ENCODE measurements at places on chromosomes 1 and 21.
A peak's percentile ranks its signal among the peaks of the same experiment; 100 is the strongest.

GRCh38 chr1:112337028-112337531 lies 58.9 kb upstream of the CTTNBP2NL start:
- DNase-seq, result peak; percentile 46

GRCh38 chr1:1779691-1780597 lies 1.7 kb upstream of the NADK start:
- peak; percentile 54 for DNase-seq

DNA sequence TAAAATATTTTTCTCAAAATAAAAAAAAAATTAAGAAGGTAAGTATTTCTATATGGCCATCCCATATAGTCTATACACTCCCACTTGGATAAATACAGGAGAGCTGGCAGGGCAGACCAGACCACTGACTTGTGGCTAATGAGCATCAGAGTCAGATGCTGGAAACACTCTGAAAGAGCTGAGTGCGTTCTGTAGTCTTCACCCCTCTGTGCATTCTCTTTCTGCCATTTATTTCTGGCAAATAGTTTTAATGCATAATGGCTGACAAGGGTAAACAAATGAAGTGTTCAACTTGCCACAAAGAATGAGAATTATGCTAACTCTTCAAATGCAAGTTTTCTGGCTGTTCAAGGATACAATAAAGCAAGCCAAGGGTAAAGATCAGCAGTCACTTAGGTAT lies 191.7 kb downstream of the TTLL7 start:
- DNase-seq, result no peak

DNA sequence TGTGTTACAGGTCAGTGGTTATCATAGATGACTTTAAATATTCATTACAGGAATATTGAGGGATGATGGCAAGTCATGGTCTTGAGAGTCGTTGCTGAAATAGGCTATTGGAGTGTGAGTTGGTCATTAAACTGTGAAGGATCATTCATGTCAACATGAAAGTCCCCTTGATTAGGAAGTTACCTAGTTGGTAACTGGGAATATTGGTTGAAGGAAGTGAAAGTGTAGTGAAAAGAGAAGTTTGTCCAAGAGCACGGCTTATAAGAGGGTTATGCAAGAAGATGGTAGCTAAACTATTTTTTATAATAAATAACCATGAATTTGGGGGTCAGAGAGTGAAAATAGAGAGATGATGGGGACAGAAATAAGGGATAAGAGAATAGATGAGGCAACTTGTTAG lies 16.9 kb downstream of the CRB1 start:
- DNase-seq, result no peak

GRCh38 chr1:77824694-77825093 lies 45.2 kb downstream of the MIGA1 start:
- DNase-seq, result no peak

DNA sequence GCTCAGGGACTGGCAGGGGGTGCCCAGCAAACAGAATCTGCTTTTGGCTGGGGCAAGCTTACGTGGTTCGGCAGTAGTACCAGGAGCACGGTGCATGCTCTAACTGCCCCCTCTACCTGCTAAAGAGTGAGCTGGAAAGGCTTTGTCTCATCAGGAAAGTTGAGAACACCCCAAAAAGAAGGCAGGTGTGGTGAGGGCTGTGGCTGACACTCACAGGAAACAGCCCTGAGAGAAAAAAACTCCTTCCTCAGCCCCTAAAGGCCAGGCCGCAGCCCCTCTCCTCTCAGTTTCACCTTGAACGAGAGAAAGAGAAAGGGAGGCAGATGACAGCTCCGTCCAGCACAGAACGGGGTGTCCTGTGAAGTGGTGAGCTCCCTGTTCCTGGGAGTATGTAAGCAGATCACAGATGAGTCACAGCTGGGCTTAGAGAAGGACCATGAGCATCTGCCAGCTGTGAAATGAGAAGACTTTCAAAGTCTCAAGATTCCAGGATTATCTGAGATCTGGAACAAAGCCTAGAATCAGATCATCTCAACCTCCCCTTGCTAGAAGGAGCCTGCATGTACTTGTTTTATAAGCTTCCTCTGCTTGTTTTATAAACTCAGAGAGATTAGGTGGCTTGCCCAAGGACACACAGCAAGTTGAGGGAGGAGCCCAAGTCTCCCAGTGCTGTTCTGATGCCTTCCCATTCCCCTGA lies 13.4 kb downstream of the LAPTM5 start:
- DNase-seq, result no peak

GRCh38 chr1:1157033-1157365 lies 16.7 kb upstream of the TTLL10 start:
- peak; percentile 12 for DNase-seq

- peak; percentile 43 for DNase-seq
Observed at GRCh38 chr1:156911577-156912298, 8.7 kb upstream of the LRRC71 start.

- DNase-seq, result no peak
Observed at GRCh38 chr1:16438924-16439323, 1.6 kb upstream of the NECAP2 start.

DNA sequence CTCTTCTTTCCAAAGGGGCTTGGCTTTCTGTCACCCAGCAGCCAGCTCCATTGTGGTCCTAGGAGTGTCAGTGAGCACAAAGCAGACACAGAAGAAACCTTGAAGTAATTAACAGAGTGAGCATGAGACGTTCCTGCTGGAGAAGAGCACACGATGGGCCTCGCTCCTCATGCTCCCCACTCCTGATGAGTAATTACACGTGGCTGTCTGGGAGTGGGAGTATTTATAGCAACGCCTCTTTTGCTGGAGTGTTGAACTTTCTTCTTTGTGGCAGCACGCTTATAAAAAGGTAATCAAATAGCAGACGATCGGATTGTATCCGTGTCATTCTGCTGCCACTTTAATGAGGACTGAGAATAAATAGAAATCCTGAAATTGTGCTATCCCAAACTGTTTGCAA lies 185.8 kb downstream of the CAMTA1 start:
- peak; percentile 40 for DNase-seq

DNA sequence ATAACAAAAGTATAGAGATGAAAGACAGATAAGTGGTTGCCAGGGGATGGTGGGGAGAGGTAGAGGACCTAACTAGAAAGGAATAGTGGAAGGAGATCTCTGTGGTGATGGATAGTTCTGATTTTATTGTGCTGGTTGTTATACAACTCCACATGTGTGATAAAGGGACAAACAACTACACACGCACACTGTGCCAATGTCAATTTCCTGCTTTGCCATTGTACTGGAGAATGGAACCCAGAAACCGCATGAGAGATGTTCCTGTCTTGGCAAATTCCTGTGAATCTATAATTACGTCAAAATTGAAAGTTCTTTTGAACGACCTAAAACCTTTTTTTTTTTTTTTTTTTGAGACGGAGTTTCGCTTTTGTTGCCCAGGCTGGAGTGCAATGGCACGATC lies 11.0 kb downstream of the TNFRSF9 start:
- no peak for DNase-seq

DNA sequence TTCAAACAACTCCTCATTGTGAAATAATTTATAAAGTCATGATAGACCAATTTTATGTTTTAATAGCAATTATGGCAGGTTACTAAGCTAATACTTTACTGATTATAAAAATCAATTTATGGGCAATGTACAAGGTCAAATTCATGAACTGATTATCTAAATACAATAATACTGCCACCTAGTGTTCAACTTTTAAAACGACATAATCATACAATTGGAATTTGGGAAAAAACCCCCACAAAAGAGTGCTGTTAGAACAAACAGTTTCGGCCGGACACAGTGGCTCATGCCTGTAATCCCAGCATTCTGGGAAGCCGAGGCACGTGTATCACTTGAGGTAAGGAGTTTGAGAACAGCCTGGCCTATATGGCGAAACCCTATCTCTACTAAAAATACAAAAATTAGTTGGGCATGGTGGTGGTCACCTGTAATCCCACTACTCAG lies 14.0 kb downstream of the GTF2B start:
- no peak for DNase-seq

- no peak for DNase-seq
Observed at GRCh38 chr1:194477908-194478307, 1291.5 kb upstream of the B3GALT2 start.

GRCh38 chr1:19388980-19389379 lies 76.9 kb downstream of the SLC66A1 start:
- DNase-seq, result no peak

DNA sequence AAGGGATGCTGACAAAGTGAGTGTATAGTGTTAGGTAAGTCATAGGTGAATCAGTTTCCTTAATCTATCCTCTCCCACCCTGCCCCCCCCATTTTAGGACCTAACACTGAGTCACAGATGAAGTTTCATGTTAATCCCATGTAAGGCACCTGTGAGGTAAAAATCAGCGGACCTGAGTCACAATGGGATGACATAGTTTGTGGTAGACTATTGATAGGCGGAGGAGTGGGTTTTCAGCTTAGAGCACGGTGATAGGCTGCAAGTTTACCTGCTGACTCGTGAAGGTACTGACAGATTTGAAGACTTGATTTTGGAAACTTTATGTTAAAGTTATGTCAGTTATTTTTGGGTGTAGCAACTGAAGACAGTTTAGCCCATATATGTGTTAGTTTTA lies 1.7 kb downstream of the TOR1AIP1 start:
- no peak for DNase-seq

DNA sequence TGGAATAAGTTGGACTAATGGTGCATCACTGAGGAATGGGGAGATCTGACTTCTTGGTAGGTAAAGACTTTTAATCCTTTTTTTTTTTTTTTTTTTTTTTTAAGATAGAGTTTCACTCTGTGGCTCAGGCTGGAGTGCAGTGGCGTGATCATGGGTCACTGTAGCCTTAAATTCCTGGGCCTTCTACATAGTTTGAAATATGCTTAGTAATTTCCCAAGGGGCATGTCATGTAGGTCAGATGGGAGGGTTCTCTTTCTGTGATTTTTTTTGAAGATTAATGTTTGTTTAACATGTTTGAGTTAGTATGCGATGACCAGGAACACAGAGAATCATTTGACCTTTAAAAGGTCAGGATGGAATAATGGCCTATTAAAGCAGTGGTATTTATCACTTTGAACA lies 129.1 kb downstream of the S1PR1 start:
- DNase-seq, result no peak

GRCh38 chr1:16462773-16463330 lies 22.3 kb downstream of the NECAP2 start:
- DNase-seq, result no peak

DNA sequence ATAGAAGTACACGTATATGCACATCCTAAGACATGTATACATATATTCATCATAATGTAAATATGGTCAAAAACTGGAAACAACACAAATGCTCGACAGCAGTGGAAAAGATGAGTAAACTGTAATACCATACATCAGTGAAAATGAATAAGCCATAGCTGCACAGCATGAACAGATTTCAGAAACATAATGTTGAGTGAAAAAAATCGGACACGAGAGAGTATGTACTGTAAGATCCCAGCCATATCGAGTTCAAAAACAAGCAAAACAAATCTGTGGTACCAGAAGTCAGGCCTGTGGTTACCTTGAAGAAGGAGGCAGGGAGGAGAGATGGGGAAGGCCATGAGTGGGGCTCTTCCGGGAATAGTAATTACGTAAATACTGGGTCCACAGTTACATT lies 90.4 kb downstream of the GLIS1 start:
- no peak for DNase-seq

DNA sequence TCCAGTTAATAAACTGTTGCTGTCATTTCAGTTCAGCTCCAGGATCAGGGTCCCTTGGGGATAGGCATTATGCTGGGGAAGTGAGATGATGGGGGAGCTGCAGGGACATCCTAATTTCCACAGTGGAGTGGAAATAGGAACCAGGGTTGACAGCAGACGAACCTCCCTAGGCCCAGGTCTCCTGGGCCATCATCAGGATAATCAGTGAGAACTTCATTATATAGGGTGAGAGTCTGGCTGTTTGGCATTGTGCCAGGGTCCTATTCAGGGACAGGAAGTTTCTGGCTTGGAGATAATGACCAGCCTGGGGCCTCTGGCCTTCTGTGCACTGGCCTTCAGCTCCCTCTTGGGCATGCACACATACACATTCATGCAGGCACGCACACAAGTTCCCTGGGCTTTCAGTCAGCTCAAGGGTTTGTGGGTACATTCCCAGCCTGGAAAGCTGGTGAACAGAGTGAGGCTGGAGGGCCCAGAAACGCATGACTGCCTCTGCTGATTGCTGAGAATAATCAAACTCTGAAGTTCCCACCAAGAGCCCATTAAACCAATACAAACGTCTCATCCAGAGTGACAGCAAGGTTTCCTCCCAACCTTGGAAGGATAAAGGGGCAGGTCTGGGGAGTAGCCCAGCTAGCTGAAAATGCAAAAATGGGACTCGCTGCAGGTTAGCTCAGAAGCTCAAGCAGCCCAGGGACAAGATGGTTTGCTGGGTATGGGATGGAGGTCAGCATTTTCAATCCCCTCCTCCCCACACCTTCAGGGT lies 13.9 kb upstream of the LRIG2 start:
- no peak for DNase-seq

- DNase-seq, result no peak
Observed at GRCh38 chr1:178308438-178308837, 188.3 kb downstream of the CLEC20A start.

GRCh38 chr1:223785808-223786207 lies 59.9 kb downstream of the TP53BP2 start:
- DNase-seq, result no peak

DNA sequence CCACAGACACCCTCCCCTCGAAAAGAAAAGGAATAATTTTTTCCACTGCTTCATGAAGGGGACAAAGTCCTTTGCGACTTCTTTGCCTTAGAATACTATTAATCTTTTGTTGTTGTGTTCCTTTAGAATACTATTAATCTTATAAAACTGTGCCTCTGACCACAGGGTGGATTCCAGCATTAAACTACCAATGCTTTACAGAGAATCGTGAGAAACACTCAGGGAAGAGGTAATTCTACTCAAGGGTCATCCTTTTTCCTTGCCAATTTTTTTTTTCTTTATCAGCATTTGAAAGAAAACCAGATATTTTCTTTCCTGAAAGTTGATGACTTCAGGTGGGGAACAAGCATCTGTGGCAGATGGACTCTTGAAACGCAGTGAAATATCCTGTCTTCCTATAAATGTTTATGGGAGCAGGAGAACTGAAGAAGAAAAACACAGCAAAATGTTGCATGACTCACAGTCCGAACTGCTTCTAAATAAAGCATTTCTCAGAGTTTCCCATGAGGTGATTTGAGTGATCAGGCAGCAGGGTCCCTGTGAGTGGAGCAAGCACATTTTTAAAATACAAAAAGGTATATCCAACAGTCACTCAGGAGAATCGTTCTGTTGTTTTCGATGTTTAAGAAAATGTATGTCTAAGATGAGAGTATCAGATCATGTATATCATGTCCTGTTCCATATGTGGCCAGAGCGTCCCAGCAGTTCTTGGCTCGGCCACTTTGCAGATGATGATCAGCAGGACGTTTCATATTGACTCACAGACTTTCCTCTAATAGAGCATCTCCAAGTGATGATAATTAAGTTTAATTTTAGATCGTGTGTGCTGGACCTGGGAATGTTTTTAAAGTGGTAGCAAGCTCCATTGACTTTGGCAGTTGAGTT lies 154.2 kb upstream of the RUNX1 start:
- no peak for DNase-seq

- no peak for DNase-seq
Observed at GRCh38 chr21:15264084-15264665, 199.4 kb upstream of the NRIP1 start.

- DNase-seq, result no peak
Observed at GRCh38 chr1:207218512-207219362, 102.7 kb upstream of the CD55 start.

- DNase-seq, result peak; percentile 3
Observed at GRCh38 chr1:81803431-81804110, 2.8 kb downstream of the ADGRL2 start.

- DNase-seq, result no peak
Observed at GRCh38 chr21:34875830-34876229, 173.3 kb downstream of the RUNX1 start.

Measured in Ammon's horn (tissue), 1 donor.